ENCODE measurements at places on chromosomes 2 and 18.

DNA sequence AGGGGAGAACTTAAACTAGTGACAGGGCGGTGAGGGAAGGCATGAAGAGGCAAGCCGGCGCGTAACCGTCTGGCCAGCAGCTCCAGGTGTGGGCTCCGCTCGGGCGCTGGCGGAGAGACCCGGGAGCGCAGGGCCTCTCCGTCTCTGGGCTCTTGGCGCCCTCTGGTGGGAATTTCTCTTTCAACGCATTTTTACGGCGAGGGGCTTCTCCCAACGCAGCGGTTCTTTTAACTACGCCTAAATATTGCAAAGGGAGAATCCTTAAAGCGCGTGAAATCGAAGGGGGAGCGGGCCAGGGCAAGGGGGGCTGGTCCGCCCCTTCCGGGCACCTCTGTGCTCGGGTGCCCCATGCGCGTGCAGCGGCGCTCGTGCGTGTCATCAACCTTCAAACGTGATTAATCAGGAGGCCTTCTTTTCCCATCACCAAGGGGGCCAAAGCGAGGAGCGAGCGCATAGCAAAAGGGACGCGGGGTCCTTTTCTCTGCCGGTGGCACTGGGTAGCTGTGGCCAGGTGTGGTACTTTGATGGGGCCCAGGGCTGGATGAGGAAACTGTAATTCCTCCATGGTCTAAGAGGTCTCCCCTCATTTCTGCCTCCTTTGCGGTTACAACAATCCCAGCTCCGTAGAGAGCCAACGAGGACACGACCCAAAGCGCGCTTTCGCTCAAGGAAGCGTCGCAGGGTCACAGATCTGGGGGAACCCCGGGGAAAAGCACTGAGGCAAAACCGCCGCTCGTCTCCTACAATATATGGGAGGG is 762 bp upstream of the GAD1 start:
- peak; percentile 65 for DNase-seq

DNA sequence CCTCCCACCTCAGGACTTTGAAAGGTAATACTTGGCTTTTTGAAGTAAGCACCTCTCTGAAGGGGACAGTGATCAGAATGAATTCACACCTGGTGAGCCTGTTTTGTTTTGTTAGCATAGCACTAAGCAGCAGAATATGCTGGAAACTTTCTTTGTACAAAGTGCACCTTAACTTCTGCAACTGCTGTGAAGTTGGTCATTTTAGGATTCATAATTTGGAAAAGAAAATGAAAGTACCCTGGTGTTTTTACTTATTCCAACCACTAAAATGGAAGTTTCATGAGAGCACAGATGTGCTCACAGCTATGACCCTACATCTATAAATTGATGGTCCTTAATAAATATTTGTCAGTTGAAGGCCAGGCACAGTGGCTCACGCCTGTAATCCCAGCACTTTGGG is 257.8 kb upstream of the STON1 start:
- no peak for DNase-seq

DNA sequence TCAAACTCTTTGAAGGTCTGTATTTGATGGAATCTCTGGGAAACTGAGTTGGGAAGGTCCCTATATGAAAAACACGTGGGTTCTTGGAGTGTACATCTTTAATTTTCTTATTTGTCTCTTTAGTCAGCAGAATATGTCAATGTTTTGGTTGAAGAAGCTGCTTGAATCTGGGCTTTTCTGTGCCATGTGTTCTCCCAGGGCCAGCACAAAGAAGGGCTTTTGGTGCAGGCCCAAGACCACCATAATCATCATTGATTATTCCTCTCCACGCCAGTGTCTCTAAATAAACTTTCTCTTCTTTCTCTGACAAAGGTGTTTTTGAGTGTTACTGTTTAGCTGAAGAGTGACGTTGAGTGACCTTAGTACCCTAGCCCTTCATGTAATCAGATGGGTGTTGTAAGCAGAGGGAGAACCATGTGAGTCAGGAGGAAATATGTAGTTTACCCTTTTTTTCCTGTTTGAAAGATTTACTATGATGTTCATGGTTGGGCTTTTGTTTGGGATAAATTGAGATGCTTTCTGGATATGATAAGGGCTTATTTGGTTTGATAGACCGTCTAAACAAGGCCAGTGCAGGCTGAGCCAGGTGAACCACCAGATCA is 11.6 kb upstream of the TNP1 start:
- no peak for DNase-seq

DNA sequence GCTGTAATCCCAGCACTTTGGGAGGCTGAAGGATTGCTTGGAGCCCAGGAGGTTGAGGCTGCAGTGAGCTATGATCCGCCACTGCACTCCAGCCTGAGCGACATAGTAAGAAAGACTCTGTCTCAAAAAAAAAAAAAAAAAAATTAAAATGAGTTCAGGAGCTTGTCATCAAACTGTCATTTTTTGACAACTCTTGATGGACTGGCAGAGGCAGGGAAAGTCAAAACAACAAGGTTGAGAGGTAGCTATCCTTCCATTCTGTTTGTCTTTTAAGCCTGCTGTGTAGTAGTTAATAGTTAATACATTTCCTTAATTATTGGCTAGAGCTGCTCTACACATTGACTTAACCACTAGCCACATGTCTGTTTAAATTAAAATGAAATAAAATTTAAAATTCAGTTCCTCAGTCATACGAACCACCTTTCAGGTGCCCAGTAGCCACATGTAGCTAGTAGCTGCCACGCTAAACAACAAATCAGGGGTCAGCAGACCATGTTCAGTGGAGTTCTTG is 22.7 kb downstream of the DPYSL5 start:
- no peak for DNase-seq

- DNase-seq = no peak
Observed at GRCh38 chr2:56287974-56288373, 104.2 kb downstream of the CCDC85A start.

DNA sequence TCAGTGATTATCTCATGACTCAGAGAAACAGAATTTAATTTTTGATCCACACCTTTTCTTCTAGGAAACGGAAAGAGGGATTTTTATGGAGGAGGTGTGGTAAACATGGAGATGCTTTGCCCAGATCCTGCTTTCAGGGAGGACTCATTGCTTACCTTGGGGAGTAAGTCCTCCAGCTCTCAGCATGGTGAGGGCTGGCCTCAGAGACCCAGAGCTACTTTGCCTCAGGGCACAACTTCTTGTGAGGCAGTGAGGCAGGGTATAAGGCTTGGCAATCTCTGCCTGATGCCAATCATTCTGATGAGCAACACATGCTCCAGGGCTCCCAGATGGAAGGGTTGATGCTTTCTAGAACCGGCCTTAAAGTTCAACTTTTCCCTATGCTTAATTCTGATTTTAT is 189.9 kb upstream of the DCC start:
- DNase-seq = no peak

GRCh38 chr2:181142514-181142913 is 162.1 kb downstream of the UBE2E3 start:
- DNase-seq = no peak

DNA sequence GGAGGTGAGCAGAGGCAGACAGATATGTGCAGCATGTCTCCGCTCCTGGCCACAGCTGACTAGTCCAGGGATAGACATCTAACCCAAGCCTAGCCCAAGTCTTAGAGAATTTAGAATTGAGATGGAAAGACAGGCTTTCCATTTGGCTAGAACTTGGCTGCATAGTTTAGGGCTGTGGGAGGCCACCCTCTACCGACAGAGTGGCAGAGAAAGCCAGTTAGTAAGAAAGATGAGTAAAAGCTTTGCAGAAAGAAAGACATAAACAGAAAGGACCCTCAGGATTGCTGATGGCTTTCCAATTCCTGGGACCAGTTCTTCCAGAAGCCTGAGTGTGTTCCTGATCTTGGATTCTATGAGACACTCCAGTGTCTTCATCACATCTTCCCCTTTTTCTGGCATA is 62.1 kb downstream of the DYM start:
- DNase-seq = no peak

DNA sequence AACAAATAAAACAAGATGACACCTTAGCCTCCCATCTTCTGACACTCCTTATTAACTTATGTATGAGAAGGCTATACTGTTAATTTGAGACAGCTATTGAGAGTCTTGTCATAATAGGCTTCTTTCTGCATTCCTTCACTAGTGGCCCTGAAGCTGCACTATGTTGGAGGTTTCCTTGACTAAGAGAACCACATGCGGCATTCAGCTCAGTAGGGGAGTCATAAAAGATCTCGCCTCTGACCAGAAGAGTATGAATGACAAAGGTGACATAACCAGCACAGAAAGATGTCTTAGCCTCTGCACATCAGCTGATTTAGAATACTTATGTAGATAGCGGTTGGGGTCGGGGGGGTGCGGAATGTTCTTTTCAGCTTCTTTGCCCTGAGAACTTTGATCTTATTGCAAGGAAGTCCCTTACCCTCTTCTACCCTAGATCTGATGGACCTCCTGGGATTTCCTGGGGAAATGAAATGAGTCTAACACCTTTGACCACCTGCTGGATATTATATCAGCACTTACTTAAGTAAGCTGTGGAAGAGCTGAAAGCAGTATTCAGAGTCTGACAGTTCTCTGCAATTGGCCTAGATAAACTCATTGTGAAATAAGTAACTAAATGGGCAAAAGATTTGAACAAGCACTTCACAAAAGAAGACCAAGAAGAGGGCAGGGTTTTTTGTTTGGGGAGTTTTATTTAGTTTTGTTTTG is 24.2 kb downstream of the RBM45 start:
- DNase-seq = no peak

DNA sequence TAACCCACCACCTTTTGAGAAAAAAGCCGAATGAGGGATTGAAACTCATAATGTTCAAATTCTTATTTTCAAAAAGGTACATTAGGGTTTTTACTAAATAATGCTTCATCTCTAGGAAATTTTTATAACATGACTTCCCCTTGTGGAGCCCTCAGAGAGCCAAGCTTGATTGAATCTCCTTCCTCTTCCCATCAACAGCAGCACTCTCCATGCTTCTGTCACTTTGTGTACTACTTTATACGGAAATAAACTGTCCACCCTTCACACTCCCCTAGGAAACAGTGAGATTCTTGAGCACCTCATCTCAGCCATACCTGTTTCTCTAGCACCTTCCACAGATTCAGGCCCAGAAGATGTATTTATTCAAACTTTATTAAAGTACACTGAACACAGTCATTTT is 51.8 kb downstream of the TFPI start:
- DNase-seq = no peak

GRCh38 chr18:21955757-21956652 is 213.4 kb upstream of the GATA6 start:
- DNase-seq = peak; percentile 85

DNA sequence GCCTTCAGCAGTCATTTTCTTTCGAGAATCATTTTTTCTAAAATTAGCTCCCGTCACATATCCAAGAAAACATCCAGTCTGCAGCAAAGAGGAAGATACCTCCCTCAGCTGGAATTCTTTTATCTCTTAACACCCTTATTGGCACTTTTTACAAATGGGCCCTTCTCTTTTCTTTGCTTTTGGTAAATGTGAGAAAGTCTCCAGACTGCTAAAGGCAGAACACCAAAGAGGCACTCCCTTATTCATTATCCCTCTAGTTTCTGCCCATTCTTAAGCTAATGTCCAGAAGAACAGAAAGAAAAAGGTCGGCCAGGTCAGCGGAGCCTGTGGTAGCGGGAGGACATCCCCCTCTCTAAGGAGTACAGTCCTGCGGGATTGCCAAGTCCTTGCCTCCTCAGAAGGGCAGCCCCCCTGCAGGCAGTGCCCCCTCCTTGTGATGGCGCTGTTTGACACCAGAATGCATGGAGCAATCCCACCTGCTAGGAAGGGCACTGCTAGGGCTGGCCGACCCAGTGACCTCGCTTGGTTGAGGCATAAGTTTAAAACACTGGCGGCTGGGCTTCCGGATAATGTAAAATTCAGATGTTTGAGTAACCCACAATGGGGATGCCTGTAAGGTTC is 34.0 kb downstream of the ST6GAL2 start:
- DNase-seq = no peak

GRCh38 chr18:37662546-37663339 is 97.1 kb upstream of the CELF4 start:
- DNase-seq = no peak

DNA sequence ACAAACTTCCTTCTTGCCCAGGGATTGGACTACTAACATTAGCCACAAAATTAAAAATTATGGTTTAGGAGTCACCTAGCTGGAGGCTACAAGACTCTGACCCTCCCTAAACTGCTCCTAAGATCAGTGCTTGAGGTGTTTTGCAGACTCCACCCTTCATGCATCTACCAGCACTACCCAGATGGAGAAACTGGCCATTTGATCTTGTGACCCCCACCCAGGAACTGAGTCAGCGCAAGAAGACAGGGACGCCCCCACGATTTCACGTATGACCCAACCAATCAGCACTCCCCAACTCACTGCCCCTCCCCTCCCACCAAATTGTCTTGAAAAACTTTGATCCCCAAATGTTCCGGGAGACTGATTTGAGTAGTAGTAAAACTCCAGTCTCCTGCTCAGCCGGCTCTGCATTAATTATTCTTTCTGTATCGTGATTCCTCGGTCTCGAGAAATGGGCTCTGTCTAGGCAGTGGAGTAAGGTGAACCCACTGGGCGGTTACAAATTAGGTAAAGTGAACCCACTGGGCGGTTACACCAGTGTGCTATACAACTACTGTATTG is 40.1 kb upstream of the CCDC88A start:
- DNase-seq = no peak

DNA sequence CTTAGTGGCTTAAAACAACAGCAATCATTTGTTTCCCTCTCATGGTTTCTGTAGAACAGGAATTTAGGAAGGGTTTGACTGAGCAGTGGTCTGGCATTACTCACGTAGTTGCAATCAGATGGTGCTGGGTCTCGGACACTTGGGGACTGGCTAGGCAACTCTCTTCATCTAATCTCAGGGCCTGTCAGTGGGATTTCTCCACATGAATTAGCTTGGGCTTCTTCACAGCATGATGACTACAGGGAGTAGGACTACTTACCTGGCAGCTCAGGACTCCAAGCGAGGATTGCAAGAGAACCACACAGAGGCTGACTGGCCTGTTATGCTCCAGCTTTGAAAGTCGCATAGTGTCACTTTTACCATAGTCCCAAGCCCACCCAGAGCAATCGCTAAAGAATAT is 125.1 kb downstream of the TTC27 start:
- DNase-seq = no peak

Measured in transverse colon (tissue), 4 donors.